Thoracic aorta (tissue), 2 donors: ENCODE measurements at places on chromosomes 7 and 10. TPM values are rescaled to one million over a fixed set of nuclear protein-coding genes. Genes with fewer than 3 reads are reported as not detected.

ANKRD30A gene
- not detected for total RNA-seq

TACR2 gene
- not detected for total RNA-seq

DNA sequence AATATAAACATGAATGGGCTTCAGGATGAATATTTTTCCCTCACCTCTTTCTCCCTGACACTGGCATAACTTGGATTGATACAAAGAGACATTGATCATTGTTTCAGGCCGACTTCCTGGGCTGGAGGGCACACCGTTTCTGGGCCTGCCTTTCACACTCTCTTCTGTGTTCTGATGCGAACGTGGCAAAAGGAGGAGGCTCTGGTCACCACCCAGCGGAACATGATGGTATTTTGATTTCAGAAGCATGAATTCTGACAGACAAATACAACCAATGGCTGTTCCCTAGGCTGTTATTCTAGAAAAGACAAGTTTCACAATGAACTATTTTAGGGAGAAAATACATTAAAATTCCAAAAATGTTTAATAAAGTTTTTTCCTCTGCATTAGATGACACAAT is 534.5 kb upstream of the MKI67 start:
- DNase-seq, result no peak

- DNase-seq, result no peak
These were observed 56.5 kb upstream of the SP4 start for GRCh38 chr7:21371360-21371759.

- no peak for DNase-seq
These were observed 87.9 kb downstream of the STRA8 start for GRCh38 chr7:135321556-135321955.
